ENCODE measurements at places on chromosomes 13 and 19.

GRCh38 chr19:3183721-3184641 lies 1.7 kb upstream of the NCLN start:
- no peak for DNase-seq

GRCh38 chr13:44416301-44416700 lies 42.7 kb downstream of the SERP2 start:
- DNase-seq: no peak

- DNase-seq: no peak
Observed at GRCh38 chr13:60511637-60512036, 114.6 kb downstream of the TDRD3 start.

DNA sequence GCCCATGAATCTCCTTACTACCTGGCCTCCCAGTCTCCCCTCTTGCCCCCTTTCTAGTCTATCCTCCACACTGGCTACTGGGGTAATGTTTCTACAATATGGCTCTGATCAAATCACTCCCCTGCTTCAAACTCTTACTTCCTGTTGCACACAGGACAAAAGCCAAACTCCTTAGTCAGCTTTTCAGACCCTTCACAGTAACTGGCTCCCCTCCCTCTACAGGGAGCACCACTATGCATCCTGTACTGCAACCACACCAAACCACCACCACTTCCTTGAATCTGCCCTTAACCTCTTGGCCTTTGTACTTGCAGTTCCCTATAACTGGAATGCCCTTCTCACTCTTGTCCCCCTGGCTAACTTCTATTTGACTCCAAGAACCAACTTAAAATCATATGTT lies 32.2 kb downstream of the DEDD2 start:
- DNase-seq: no peak

GRCh38 chr13:80499536-80500290 lies 158.8 kb upstream of the SPRY2 start:
- no peak for DNase-seq

- no peak for DNase-seq
Observed at GRCh38 chr13:105665284-105665683, 870.2 kb downstream of the EFNB2 start.

DNA sequence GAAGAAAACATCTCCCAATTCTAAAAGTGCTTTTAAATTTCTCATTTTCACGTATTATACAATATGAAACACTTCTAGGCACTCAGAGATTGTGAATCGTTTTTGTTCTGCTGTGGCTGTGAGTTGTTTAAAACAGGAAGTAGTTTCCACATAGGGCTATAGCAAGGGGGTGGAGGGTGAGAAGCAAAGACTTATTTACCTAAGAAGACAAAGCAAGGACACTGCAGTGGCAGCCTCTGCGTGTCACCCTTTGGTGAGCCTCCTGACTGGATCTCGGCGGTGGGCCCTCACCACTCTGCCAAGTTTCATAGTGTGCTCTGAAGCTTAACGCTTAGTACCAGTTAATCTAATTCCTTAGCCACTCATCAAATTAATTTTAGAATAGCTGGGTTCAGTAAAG lies 56.8 kb downstream of the TNFSF13B start:
- no peak for DNase-seq

GRCh38 chr19:32363175-32363574 lies 17.8 kb downstream of the ZNF507 start:
- no peak for DNase-seq

- no peak for DNase-seq
Observed at GRCh38 chr19:33434886-33435705, 61.6 kb downstream of the CEBPG start.

- DNase-seq: no peak
Observed at GRCh38 chr19:15913384-15913783, 15.5 kb upstream of the CYP4F2 start.

DNA sequence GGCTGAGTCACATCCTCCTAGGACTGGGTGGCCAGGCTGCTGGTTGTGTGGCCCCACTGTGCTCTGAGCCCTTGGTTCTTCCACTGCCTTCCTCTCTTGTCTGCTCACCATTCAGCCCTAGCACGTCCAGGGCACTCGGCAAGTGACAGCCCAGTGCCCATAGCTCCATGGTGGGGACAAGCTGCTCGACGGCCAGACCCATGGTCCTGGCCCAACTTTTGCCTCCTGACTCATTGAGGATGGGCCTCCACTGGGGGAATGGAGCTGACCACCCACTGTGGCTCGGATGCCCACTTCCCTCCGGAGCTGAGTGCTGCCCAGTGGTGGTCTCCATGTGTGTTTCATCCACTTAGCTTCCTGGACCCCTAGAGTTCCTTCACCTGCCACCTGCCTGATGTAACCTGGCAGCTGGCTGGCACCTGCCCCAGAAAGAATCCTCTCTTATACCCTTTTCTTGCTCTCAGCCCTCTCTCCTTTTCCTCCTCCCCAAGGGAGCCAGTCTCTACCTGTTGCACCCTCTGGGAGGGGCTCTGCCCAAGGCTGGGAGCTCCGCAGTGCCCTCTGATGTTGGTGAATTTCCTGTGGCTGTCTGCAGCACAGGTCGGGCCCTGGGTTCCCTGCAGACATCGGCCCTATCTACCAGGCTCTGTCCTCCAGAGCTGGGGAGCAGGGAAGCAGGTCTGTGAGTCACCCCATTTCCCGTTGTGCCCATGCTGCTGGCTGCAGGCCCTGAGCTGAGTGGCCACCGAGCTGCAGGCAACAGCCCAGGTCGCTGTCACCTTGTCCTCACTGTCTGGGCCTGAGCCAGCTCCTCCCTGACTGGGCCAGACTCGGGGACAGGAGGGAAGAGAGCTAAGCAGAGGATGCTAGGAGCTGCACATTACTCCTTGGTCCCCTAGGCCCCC lies 7.4 kb downstream of the CHST8 start:
- DNase-seq: no peak

- DNase-seq: no peak
Observed at GRCh38 chr19:2722541-2723344, 1.6 kb upstream of the DIRAS1 start.

DNA sequence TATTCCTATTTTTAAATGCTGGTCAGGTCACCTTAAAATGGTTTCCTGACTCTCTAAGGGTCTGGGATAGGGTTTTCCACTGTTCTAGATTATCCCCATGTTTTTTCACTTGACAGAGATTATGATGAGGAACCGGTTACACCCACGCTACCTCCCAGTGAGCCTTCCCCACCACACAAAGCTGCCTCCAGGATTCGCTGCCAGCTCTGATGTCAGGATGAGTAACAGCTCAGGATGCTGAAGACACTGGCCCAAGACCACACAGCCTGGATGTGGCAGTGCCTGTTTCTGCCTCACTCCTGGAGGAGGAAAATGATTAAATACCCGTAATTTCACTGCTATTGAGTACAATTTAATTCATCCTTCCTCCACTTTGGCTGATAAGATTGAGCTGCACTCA lies 22.9 kb downstream of the ZNF114 start:
- DNase-seq: no peak
